ENCODE measurements at places on chromosomes 3 and 15.

DNA sequence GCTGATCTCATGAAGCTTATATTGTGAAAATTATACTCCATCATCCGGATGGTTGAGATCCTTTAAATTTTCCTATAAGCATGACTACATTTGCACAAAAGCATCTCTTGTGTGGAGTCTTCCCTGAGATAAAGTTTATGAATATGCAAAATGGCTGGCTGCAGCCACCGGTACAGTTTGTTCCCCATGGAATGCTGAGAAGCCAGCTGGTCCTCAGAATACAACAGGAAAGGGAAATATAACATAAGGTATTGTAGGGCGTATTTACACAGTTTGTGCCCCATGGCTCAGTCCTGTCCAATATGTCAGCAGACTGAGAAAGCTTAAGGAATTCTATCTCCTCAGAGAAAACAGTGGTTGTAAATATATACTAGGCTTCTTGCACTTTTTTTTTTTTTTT lies 468.6 kb downstream of the CNTN6 start:
- no peak for DNase-seq

- DNase-seq, result no peak
Observed at GRCh38 chr15:45550436-45550835, 27.9 kb upstream of the SLC30A4 start.

GRCh38 chr15:83270176-83270575 lies 14.3 kb downstream of the BNC1 start:
- no peak for DNase-seq

GRCh38 chr15:92714077-92714476 lies 58.5 kb upstream of the FAM174B start:
- peak; percentile 38 for DNase-seq

DNA sequence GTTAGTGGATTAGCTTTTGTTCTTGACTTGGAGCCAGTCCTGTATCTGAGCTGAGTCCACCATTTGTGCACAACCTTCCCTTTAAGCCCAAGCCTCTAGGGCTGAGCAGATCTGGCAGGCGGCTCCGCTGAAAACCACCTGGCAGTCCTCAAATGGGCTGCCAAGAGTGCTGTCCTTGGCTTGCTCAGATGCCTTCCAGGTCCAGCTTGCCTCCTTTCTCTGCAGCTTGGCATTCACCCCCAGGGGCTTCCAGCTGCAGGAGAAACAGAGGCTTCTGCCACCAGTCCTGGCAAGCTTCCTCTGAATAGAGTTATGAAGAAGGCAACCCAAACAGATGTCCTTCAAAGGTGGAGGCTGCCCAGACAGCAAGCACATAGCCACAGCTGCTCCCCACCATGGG lies 96.7 kb downstream of the LRTM1 start:
- DNase-seq, result no peak

DNA sequence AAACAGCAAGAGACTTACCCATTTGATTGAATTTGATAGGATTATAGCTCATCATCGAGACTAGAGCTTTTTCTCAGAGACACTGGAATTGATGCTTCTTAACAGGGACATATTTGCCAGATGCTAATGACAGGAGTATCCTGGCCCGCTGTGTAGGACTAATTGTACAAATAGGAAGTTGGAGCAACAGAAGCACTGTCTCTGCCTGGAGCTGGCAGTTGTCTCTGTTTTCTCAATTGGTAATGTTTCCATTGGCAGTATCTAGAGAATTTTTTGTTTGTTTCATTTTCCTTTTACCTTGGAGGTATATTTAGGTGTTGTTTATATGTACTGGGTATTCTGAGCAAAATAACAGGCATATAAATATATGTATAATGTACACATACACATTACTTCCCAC lies 8.9 kb upstream of the PCOLCE2 start:
- DNase-seq, result no peak

DNA sequence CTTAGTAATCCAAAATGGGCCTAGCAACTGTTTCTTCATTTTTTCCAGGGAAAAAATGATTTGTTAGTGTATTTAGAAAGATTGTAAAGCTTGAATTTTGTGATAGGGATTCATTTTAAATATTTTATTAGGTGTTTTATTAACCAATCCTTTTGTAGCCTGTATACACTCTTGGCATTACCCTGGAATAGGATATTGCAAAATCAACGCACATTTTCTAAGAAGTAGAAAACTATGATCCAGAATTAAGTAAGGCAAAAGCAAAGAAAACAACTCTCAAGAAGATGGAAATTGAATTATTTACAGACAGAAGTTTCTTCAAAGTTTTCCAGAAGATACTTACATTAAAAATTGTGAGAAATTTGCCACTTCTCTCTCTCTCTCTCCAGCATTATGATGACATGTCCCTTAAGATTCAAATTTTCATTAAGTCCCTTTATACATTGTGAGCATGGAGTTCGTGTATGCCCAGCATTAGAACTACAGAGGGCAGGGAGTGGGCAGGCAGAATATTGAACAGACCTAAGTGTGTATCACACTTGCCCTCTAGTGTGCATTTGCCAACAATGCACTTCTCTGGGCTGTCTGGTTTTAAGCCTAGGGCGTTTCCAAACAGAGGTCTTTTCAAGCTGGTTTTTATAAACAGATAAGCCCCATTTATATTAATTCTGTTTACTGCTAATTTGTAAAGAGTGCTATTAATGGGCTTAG lies 28.5 kb upstream of the CMSS1 start:
- DNase-seq, result peak; percentile 86

DNA sequence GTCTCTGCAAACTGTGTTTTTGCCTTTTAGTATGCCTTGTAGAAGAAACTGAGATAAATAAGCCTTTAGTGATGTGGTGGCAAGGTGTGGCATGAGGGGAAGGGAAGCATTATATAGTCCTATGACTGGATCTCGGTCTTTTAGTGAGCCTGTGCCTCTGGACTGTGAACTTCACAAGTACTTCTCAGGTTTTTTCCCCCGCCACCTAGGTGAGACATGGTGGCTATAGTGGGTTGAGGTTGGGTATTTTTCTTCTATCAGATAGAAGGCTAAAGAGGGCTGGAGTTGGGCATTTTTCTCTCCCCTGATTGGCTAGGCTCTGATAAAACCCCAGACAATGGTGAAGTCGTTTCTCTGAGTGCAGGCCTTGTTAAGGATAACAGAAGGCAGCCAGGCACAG lies 38.7 kb upstream of the ZFAND6 start:
- no peak for DNase-seq

- no peak for DNase-seq
Observed at GRCh38 chr3:166304584-166304983, 467.4 kb upstream of the BCHE start.

DNA sequence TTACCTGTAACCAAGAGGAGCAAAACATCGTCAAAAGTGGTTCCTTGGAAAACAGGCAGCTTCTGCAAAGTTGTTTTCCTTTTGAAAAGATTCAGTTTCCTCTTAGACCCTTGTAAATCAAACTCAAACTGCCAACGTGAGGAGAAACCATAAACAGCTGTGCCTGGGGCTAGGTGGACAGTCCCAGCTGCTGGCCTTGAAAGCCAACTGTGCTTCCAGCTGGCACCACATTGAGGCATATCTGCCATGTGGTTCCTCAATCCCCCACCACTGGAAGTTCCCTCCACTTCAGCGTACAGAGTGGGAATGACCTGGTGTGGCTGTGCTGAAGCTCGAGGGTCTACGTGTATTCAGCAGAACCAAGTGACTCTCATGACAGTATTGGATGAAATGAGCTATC lies 40.9 kb downstream of the HRH1 start:
- DNase-seq, result peak; percentile 19

- DNase-seq, result no peak
Observed at GRCh38 chr3:4351872-4352271, 48.7 kb downstream of the SETMAR start.

DNA sequence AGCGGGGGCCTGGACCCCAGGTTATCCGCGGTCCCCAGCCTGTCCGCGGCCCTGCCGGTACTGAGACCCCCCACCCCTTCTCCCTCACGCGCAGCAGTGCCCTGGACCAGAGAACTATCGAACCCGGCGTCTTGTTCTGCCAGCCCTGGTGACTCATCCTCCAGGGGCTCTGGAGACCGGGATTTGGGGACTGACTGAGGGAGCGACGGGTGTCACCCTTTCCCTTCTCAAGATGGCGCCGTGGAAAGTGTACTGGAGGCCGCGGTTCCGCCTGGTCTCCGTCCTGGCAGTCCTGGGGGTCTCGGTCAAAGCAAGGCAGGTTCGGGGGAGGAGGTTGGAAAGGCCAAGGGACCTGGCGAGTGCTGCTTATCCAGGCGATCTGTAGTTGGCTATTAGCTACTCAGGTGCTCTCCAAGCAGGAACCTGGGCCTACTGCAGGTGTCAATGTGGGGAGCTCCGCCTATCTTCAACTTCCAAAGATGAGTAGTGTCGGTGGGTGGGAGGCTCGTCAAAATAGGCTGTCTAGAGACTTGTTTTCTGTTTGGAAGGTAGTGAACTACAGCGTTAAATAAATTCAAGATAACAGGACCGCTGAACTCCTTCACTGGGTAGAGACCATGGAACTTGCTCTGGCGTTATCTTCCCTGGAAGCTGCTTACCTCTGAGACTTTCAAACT lies 790 bp downstream of the RAB5A start:
- peak; percentile 30 for DNase-seq

DNA sequence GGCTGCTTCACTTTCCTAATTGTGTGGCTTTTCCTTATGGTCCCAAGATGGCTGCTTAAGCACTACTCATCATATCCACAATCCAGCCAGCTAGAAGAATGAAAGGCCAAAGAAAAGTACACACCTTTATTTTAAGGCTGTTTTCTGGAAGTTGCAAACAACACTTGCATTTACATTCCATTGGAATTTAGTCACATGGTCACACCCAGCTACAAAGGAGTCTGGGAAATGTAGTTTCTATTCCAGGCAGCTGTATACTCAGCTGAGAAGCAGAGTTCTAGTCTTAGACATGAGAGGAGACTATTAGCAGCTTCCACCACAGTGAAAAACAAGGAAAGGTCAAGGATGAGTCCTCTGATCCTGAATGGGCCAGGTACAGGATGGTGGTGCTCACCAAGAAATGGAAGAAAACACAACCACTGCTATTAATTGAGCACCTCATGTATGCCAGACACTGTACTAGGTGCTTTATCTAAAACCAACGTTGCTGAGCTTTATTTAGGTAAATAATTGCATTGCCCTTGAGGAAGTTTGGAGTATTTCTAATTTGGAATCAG lies 28.0 kb upstream of the ATG7 start:
- peak; percentile 42 for DNase-seq

GRCh38 chr15:40863660-40864270 lies 10.3 kb downstream of the RHOV start:
- no peak for DNase-seq

DNA sequence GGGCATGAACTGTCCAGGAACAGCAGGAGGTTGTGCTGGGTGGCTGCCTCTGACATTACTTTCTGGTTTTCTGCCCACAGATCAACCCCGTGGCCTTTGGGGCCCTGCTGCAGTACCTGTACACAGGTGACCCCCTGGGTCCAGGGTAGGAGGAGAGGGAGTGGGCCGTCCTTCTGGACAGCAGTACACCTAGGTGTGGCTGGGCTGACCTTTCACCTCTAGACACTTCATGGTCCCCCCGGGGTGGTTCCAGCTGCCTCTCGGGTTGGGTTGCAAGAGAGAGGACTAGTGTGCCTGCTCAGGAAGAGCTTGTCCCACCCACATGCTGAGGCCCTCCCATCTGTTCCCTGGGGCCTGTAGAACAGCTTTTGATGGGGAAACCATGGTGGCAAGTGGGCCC lies 3.7 kb downstream of the ABTB1 start:
- DNase-seq, result no peak

GRCh38 chr15:23565395-23566070 lies at the start of gene MKRN3:
MKRN3 (plus strand) TSS chr15:23565674; CDS start chr15:23565783, 109 bp downstream.
- DNase-seq, result peak; percentile 59

DNA sequence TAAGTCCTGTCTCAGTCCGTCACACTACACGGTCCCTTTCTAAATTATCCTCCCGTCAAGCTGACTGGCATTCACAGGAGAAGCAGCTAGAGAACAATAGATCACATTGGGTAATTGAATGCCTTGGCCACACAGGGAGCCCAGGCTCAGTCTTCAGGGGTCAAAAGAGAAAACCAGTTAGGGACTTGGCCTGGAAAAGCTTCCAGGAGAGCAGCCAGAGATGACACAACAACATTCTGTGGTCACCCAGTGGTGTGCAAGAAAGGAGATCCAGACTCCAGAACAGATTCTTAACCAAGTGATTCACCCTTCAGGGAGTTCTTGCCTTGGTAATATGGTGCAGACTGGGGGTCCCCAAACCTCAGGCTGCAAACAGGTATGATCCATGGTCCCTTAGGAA lies 15.9 kb downstream of the ARHGAP31 start:
- DNase-seq, result peak; percentile 98

- DNase-seq, result no peak
Observed at GRCh38 chr3:105356396-105356795, 10.3 kb upstream of the ALCAM start.

GRCh38 chr15:48976444-48977088 lies 12.8 kb upstream of the SHC4 start:
- no peak for DNase-seq

GRCh38 chr3:108387063-108387462 lies 90.7 kb downstream of the HHLA2 start:
- DNase-seq, result no peak

DNA sequence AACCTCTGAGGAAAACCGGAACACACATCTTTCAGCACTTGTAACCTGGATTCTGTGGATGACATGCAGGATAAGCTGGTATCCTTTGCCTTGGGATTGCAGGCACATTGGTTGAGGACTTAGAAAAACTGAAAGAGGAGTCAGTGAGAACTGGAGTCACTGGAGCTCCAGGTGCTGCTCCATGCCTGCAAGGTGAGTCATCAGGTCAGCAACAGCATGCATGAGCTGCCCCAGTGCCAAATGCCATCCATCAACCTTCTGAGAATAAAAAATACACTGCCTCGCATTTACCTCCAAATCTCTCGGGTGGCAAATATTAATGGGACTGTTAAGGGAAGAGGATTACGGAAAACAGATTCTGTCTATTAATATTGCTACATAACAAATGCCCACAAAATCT lies 729.1 kb downstream of the NTRK3 start:
- no peak for DNase-seq

DNA sequence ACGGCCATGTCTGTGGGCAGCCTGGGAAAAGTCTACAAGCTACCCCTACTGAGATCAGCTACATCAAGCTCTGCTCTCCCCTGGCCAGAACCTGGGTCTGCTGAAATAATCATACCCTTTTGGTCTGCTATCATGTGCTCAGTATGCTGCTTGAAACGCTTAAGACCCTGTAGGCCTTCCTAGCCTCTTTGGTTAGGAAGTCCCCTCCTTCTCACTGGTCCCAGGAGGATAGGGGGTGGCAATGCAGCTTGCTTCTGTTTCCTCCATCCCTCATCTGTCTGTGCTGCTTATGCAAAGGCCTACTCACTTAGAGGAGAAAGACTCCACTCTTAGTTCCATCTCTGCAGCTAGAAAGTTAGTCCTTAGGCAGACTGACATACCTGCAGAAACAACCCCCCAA lies 118.2 kb upstream of the RASGRP1 start:
- DNase-seq, result no peak
